ENCODE measurements at places on chromosomes 3 and 15.

DNA sequence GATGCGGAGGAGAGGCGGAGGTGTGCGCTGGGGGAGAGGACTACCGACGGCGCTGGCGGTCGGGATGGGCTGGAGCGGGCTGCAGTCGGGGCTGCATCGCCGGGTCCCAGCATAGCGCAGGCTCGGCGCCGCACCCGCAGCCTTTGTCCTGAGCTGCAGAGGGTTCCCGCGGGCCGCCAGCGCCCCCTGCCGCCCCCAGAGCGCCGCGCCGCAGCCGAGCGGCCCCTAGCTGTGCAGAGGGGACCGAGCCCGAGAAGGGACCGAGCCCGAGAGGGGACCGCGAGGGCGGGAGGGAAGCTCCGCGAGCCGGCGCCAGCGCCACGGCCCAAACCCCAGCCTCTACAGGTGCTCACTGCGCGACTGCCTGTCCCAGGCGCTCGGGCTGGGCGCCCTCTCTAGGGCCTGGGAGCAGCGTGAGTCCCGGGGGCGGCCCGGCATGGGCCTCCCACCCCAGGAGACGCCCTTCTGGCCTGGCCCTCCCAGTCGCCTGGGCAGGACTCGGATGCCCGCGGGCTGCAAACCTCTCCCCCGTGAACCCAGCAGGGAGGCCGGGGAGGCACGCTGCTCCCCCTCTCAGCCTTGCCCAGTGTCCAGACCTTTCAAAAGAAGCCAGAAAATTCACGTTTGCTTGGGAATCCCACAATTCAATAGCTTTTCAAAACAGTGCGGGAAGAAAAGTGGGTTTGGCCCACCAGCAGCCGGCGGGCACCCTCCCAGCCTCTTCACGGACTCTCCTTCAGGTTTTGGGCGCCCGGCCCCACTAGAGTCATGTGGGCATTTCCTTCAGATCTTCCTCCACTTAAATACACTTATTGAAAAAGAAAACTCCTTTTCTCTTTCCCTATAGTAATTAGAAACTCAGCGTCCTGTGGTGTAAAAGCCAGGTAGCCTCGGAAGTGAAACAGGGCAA, 134.7 kb downstream of the TPRA1 start:
- DNase-seq = peak; percentile 44

DNA sequence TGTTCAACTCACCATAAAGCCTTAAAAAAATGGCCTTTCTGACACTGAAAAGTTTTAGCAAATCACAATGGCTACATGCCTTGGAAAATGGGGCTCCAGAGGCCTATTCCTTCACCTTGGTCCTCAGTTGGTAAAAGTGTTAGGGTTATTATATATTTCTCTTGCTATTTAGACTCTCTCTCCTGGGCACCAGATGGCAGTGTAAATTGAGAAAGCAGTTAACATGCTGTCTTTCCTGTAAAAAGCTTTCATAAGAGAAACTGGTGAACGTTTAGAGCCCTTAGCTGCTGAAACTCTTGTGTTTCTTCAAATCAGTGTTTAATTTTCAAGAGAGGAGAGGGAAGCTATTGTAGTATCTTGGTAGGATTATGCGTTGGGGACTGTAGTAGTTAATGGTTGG, 89.9 kb downstream of the LRTM1 start:
- no peak for DNase-seq

- DNase-seq = no peak
Observed at GRCh38 chr15:59691194-59691805, 2.2 kb upstream of the BNIP2 start.

GRCh38 chr3:27345493-27345892, 23.7 kb downstream of the NEK10 start:
- DNase-seq = no peak

GRCh38 chr15:60408463-60408981, 10.7 kb upstream of the ANXA2 start:
- no peak for DNase-seq

- DNase-seq = peak; percentile 54
Observed at GRCh38 chr3:141876891-141877621, 613 bp downstream of the ATP1B3 start.

DNA sequence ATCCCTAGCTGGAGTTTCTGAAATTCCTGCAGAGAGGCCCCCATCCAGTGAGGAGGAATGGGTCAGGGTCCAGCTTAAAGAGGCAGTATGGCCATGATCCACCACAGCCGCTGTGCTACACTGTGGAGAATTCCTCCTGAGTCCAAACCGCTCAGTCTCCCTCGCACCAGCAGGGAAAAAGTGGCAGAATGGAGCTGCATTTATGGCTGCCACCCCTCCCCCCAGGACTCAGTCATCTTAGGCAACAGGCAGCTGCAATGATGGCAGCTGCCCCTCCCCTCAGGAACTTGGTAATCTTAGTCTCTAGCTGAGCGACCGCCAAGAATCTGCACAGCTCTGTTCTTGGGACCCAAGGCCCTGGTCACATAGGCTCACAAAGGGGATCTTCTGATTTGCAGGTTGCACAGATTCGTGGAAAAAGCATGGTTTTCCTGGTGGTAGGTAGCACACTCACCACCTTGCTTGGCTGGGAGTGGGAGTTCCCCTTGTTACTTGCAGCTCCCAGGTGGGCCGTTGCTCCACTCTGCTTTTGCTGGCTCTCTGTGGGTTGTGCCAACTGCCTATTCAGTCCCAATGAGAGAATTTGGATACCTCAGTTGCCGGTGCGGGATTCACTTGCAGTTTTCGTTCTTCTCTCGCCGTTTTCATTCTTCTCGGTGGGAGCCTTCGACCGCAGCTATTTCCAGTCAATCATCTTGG, 204.1 kb downstream of the STXBP5L start:
- no peak for DNase-seq

- DNase-seq = no peak
Observed at GRCh38 chr15:60419753-60420152, 22.0 kb upstream of the ANXA2 start.

DNA sequence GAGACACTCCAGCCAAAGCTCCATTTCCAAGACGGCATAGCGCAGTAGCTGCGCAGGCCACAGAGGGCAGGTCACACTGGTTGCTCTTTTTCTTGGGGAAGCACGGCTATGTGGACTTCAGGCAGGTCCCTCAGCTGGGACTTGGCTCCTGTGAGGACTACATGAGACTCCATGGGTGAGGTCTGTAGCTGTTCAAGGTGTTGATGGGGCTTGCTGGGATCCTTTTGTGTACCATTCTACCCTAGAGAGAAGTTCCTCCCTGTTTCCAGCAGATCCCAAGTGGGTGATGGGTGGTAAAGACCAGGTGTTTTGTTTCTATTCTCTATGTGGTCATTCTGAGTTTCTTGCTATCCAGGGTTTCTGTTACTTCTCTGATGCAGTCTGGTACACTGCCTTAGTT, 183.3 kb downstream of the LPP start:
- no peak for DNase-seq

DNA sequence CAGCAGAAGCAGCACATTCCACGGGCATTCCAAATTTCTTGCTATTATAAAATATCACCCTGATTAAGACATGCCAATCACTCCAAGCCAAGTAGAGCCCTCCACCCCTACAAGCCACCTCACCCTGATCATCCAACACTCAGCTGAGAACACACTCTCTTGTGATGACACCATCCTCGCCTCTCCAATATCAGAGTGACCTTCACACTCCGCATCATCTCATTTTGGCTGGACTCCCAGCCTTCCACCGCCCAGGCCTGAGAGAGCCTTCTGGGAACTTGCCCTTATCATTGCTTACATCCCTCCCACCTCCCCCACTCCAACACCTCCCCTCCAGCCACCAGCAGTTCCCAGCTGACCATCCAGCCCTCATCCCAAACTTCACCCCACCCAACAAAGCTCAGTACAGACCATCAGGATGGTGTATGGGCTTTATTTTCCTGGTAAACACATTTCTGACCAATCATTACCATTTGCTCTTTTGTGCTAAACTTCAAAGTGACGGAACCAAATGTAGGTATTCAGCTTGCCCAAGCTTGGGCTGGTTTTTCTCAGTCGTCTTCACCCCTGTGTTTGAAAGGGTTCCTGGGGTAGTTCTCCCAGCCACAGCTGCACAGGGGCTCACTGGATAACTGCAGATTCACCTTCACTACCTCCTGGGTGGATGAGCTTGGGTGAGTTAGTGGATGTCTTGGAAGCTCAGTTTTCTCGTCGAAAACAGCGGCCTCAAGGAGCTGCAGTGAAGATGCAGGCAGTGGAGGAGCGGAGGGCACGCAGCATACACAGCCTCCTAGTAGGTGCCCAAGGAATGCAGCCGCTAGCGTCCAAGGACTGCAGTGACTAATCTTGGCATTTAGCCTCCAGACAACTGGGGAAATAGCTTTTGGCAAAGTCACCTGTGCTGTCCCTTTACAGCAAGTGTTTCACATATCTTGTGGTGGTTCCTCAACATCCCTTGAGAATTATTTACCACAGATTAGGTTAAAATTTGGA, 115.1 kb downstream of the LIPC start:
- DNase-seq = no peak

DNA sequence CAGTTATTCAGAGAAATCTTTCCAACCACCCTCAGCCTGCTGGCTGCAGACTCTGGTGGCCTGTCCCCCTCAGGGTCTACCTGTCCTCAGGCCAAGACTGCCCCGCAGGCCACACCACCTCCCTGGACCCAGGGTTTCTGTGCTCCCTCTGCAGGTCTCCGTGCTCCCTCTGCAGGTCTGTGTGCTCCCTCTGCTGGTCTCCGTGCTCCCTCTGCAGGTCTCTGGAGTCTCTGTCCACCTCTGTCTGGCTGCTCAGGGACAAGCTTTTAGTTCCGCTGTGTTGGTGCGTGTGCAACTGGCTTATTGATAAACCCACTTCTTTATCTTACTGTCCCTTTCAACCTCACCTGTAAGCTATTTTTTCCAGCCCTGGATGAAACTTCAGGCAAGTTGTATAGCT, 30.1 kb downstream of the BDH1 start:
- DNase-seq = no peak

DNA sequence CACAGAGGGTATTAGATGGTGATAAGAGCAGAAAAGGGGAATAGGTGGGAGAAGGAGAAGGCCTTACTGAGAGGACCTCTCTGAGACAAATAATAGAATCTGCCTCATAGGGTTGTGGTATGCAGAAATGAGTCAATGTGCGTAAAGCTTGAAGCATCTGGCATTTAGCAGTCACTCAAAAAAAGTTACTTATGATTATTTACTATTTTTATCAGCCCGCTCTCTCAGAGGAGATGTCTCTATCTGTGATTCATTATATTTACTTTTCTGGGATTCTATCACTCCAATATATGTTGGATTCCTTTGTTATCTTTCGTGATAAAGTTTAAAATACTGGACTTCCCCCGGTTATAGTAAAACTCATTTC, 4.6 kb upstream of the TM4SF1 start:
- no peak for DNase-seq

DNA sequence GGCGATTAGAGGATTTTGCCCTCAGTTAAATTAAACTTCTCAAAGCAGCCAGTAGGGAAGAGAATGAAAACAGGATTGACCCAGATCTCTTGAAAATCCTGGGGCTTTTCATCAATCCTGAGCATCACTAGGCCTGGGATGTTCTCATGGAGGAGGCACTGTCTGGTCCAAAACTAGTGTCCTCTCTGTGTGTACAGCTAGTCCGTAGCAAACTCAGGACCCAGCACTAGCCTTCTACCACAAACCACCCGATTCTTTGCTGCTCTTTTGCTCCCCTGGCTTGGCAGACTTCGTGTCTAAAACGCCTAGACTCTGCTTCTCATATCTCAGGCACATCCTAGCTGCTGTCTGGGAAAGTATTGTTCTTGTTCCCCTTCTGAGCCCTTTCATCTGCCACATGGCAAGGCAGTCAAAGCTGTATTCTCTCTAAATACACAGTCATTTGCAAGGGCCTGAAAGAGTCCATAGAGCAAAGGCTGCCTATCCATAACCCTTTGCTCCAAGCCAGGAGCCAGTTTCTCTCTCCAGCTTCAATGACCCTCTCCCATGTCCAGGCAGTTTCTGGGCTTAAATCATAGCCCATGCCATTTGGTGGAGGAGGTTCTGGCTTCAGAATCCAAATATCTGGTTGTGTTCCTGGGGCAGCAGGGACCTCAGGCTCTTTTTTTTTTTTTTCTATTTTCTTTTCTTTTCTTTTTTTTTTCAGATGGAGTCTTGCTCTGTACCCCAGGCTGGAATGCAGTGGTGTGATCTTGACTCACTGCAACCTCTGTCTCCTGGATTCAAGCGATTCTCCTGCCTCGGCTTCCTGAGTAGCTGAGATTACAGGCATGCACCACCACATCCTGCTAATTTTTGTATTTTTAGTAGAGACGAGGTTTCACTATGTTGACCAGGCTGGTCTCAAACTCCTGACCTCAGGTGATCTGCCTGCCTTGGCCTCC, 52.4 kb downstream of the CDC25A start:
- DNase-seq = no peak

GRCh38 chr3:186025161-186025560, 83.7 kb downstream of the ETV5 start:
- DNase-seq = no peak

- DNase-seq = no peak
Observed at GRCh38 chr15:75731248-75732151, 18.9 kb upstream of the CSPG4 start.

DNA sequence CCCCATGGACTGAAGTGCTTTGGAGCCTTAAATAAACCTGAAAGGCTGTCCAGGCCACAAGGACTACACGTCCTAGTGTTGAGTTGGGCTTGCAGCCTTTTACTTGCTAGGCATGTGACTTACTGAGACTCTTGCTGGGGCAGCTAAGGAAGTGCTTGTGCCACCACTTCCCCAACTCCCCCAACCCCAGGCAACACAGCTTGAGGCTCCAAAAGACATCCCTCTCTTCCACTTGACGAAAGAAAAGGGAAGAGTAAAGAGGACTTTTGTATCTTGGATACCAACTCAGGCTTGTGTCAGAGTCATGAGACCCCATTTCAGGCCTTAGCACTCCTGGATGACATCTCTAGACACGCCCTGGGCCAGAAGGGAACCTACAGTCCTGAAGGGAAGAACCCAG, 109.8 kb downstream of the XRN1 start:
- no peak for DNase-seq

GRCh38 chr15:40047415-40048210, 8.6 kb upstream of the SRP14 start:
- no peak for DNase-seq

Data from stimulated activated CD4-positive, alpha-beta T cell treated with anti-CD3 and anti-CD28 coated beads, Interleukin-15, amount 100 ng/mL, for 1 hour (primary cell).